ENCODE measurements at places on chromosomes 7 and 10.

DNA sequence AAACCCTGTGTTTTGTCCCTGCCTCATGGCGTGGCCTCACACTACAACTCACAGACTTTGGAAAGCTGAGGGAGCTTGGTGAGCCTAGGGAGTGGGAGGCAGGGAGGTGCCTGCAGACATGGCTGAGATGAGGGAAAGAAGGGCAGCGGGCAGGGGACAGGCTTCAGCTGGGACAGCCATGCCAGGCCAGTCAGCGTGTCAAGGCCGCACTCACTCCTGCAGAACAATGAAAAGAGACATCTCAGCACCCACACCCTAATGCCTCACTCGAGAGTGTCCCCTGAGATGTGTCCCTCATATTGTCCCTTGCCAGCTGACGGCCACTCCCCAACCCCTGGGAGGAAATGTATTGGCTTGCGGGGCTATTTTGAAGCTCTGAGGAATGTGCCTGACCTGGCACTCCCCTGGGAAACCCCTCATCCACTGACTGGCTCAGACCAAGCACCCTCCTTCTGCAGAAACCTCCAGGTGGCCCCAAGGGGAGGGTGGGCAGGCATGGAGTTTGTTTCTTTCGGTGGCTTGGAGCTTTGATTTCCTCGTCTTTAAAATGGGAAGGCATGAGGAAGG is 31.6 kb downstream of the SH3PXD2A start:
- no peak for DNase-seq

GRCh38 chr10:102421757-102422512 is 1.3 kb downstream of the FBXL15 start:
- peak; percentile 44 for DNase-seq

- no peak for DNase-seq
These were observed 162.7 kb upstream of the ITGB1 start for GRCh38 chr10:33120700-33121099.

DNA sequence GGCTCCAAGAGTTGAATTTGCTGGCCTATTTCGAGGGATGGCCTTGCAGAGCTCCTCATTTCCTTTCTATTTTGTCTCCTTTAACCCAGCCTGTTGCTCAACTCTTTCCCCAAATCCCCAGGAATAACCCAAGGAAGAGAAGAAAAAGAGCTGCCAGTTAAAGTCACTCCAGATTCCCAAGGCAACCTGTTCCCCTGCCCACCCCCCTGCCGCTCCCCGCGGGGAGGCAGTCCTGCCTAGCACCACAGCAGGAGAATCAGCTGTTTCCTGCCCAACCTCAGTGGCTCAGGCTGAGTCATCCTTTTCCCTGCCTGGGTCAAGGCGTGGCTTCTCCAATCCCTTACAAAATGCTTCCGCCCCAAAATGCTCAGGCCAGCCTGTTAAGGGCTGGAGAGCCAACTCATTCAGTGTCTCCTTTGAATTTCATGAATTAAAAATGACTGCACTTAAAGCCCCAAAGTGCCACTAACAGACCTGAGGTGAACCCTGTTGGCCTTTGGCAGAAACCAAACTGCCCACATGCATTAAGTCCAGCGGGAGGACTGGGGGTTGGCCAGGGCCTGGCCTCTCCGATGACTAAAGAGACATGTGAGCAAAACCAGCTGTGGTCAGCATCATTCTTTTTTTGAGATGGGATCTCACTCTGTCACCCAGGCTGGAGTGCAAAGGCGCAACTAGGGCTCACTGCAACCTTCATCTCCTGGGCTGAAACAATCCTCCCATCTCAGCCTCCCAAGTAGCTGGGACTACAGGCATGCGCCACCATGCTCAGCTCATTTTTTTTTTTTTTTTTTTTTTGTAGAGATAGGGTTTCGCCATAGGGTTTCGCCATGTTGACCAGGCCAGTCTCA is 83.2 kb upstream of the KIF5B start:
- peak; percentile 94 for DNase-seq
